ENCODE measurements at places on chromosomes 12 and 14. TPM values are rescaled to one million over a fixed set of nuclear protein-coding genes. Genes with fewer than 3 reads are reported as not detected.

DNA sequence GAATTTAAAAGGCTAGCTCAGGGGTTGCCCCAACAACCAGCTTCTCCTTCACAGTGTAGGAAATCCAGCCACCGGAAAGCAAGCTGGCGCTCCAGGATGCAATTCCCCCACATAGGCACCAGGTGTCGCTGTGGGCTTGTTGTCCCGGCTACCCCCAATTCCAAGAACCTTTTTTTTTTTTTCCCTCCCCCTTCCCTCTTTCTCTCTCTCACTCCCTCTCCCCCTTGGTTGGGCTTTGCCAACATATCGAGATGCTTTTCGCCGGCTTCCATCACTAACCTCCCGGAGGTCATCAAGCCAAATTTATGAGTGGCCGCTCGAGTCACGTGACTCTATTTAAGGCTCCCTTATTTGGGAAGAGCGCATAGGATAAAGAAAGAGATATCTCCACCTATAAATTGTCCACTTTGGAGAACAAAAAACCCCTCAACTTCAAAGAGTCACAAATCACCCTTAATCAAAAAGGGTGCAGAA, at the start of gene HOXC5:
Gene HOXC5, plus strand, starts transcription at position 424 of the 474 bp plus-strand sequence. CDS start 73 bp downstream, outside the sequence.
- DNase-seq = peak; percentile 98

GRCh38 chr12:86931714-86932113, 675.5 kb upstream of the MGAT4C start:
- no peak for DNase-seq

DNA sequence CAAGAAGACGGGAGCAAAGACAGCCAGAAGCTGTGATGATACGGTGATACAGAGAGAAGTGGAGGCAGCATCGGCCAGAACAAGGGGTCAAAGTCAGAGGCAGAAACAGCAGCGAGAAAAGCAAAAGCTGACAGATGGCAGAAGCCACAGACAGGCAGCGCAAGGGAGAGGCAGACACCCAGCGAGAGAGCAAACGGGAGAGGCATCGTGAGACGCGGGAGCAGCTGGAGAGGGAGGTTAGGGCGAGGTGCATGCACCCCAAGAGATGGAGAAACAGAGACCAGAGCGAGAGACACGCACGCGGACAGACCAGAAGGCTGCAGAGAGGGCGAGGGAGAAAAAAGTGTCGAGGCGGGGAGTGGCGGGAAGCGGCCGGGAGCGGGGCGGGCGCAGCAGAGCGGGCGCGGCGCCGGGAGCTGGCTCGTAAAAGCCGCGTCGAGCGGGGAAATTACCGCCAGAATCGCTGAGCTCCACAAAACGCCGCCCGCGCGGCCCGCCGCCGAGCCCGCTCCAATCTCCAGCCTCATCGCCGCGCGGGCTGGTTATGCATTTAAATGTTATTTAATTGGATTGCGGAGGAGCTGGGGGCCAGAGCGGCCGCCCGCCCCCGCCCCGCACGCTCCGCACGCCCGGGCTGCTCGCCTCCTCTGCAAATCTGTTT, 15.6 kb downstream of the SMUG1 start:
- DNase-seq = peak; percentile 80

GRCh38 chr14:70856851-70857495, 47.7 kb upstream of the MAP3K9 start:
- DNase-seq = peak; percentile 3

- peak; percentile 98 for DNase-seq
Observed at GRCh38 chr14:89040460-89041256, 216.2 kb downstream of the TTC8 start.

- DNase-seq = peak; percentile 3
Observed at GRCh38 chr14:105888151-105888550, 361.8 kb downstream of the TMEM121 start.

Gene TAS2R7
- total RNA-seq = not detected

Gene DCAF11
- 68.5 TPM for total RNA-seq

Gene NPFF
- not detected for total RNA-seq

Gene ADAM20
- 3.5 TPM for total RNA-seq
